Activated T-cell treated with anti-CD3 and anti-CD28 coated beads for 48 hours (primary cell): ENCODE measurements at places on chromosomes 4 and X.

GRCh38 chr4:147808447-147808846 lies 76.6 kb downstream of the ARHGAP10 start:
- no peak for DNase-seq

DNA sequence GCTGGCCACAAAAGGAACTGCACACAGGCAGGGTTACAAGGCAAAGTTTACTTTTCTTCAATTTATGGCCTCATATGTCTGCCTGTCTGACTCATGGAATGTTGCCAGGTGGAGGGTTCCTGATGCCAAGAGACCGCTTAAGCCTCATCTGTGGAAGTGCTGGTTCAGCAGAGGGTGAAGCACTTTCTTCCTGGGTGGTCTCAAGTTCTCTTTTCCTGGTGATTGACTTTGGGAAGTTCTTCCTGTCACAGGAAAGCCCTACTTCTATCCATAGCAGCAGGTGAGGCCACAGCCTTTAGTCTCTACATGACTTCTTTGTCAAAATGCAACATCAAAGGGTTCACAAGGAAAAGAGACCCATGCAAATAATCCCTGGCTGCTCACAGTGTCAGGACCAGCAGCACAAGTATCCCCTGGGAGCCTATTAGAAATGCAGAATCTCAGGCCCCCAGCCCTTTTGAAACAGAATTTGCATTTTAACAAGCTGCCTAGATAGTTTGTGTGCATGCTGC lies 81.4 kb upstream of the IGFBP7 start:
- no peak for DNase-seq

- DNase-seq: no peak
These were observed 35.9 kb downstream of the GRID2 start for GRCh38 chr4:92339676-92340075.

GRCh38 chr4:6475492-6476020 lies 3.1 kb upstream of the PPP2R2C start:
- DNase-seq: no peak

GRCh38 chr4:174069848-174070330 lies 213.6 kb downstream of the FBXO8 start:
- no peak for DNase-seq

- DNase-seq: no peak
These were observed 81.8 kb upstream of the JADE1 start for GRCh38 chr4:128727658-128728057.

- no peak for DNase-seq
These were observed 180.6 kb upstream of the NUDT6 start for GRCh38 chr4:123102897-123103471.

DNA sequence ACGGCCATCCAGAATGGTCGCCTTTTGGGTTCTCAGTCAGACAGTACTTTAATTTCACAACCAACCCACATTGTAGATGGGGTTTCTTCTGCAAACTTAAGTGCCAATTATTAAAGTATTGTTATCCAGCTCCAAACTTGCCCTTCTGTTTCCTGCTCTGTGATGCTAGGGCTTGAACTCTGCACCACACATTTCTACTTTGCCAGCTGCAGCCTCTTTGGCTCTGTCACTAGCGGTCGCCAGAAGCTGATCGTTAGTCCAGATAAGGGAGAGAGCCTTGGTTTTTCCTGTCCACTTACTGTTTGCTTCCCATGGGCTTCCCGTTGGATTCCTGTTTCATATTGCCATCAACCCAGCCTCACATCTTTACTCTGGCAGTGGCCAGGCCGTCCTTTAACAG lies 196.6 kb downstream of the ASB9 start:
- DNase-seq: no peak

- no peak for DNase-seq
These were observed 2.1 kb upstream of the RHOH start for GRCh38 chr4:40194602-40195161.

- no peak for DNase-seq
These were observed 134.7 kb upstream of the FAM9C start for GRCh38 chrX:13179100-13179499.

GRCh38 chr4:150385606-150386005 lies 196.3 kb upstream of the MAB21L2 start:
- no peak for DNase-seq

GRCh38 chr4:112593438-112594133 lies 43.1 kb downstream of the ZGRF1 start:
- no peak for DNase-seq

GRCh38 chrX:35362866-35363265 lies 420.3 kb downstream of the FAM47B start:
- DNase-seq: no peak

DNA sequence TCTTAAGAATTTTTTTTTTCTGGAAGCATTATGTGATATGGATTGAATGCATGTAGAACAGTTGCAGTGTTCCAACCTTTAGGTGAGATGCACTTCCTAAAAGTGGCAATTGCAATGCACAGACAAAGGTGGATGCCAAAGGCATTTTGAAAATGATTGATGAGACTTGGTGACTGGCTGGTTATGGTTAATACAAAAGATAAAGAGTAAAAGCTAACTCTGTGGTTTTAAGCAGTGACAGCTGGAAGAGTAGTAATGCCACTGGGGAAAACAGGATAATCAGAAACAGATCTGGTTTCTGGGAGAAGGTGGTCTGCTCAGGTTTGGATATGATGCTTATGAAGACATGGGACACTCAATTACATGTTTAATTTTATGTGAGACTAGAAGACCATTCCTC lies 345.6 kb downstream of the RPA4 start:
- DNase-seq: no peak

- DNase-seq: no peak
These were observed 769 bp downstream of the TCEAL1 start for GRCh38 chrX:103629318-103630170.

DNA sequence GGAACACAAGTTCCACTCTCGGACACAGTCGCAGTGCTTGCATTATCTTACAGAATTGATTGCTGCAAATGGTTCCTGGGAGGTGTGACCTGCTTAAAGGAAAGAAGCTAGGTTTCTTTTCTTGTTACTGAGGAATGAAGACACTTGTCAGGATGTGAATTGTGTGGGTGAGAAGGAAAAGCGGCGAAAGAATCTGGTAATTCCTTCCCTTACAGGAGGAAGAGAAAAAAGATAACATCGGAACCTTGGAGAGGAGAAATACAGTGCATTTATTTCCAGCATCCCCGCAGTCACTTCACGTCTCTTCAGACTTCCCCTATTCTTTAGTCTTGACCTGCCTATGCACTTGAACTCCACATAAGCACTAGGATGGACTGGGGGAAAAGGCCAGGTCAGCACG lies 389 bp upstream of the CCSER1 start:
- DNase-seq: no peak

- DNase-seq: no peak
These were observed 14.5 kb downstream of the LONRF3 start for GRCh38 chrX:118988911-118989310.

GRCh38 chrX:97389761-97390192 lies 506.1 kb downstream of the RPA4 start:
- DNase-seq: no peak

DNA sequence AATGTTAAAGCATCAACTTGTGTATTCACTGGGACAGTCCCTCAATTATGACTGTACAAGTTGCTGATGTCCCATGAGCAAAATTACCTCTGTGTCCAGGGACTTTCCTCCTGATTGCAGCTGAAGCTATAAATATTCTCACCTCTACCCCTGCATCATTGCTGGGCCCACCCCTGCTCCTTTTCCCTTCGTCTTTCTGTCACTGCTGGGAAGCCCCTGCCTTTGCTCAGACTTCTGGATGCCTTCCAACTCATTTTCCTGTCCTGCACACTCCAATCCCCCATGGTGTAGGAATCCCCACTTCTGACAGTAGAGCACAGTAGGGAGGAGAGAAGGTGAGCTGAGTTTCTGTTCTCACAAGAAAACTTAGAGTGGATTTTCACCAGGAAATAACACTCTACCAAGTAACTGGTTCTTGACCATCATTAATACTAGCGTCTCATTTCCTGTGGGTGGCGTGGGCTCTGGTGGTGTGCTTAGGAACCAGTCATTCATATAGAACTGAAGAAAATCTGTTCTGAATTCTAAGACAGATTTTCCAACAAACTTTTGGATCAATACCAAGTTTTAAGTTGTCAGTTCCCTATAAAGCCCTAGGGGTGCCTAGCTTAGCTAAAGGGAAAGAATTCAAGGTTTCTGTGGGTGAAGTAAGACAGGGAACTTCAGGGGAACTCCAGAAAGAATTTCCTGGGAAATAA lies 136.2 kb upstream of the MED14 start:
- DNase-seq: peak; percentile 1

- no peak for DNase-seq
These were observed 19.6 kb downstream of the TMEM175 start for GRCh38 chr4:951594-952468.

- DNase-seq: peak; percentile 31
These were observed 186.9 kb downstream of the LRBA start for GRCh38 chr4:150828159-150828558.

- DNase-seq: no peak
These were observed 198.7 kb downstream of the ENOX2 start for GRCh38 chrX:130704053-130705038.

DNA sequence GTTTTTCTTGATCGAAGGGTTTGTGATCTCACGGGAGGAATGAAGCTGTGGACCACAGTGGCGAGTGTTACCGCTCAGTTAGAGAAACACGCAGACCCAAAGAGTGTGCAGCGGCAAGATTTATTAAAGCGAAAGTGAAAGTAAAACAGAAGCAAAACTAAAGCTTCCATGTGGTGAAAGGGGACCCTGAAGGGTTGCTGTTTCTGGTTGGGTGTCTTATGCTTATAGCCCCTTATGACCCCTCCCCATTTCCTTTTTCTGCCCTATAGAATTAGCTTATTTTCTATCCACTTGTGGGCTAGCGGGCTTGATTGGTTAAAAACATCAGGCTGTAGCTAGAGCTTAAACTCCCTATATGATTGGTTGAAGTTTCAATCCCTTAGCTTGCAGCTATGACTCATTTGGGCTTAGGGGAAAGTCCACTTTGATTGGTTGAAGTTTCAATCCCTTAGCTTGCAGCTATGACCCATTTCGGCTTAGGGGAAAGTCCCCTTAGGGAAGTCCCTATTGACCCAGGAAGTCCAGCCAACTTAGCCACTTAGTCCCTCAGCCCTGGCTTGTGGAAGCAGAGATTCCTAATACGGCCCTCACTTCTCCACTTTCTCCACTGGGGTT lies 171.2 kb upstream of the NWD2 start:
- no peak for DNase-seq

- no peak for DNase-seq
These were observed 40.0 kb downstream of the CRLF2 start for GRCh38 chrX:1172496-1172895.

- DNase-seq: no peak
These were observed 41.2 kb downstream of the PIR start for GRCh38 chrX:15451913-15452312.
